Neural crest cell (in vitro differentiated cells): ENCODE measurements at places on chromosomes 7 and 10. TPM values are rescaled to one million over a fixed set of nuclear protein-coding genes. Genes with fewer than 3 reads are reported as not detected.
A peak's percentile ranks its signal among the peaks of the same experiment; 100 is the strongest.

GRCh38 chr7:143279186-143280098 lies 5.3 kb upstream of the TMEM139 start:
- no peaks in the 10 kb centered on the region for H3K36me3 ChIP-seq
- H3K4me3 ChIP-seq = peak overlapping the region; percentile 32
- H3K4me1 ChIP-seq = peaks cover 42% of the 10 kb centered on the region

- no peak overlapping the region for H3K4me3 ChIP-seq
- H3K27me3 ChIP-seq = no peaks in the 10 kb centered on the region
- H3K36me3 ChIP-seq = peaks cover 20% of the 10 kb centered on the region
- no peak for DNase-seq
- H3K27ac ChIP-seq = no peak overlapping the region
Measured at GRCh38 chr7:76330261-76330660, 27.8 kb downstream of the HSPB1 start.

GRCh38 chr10:31395695-31396094 lies 76.7 kb downstream of the ZEB1 start:
- H3K27ac ChIP-seq = no peak overlapping the region
- H3K27me3 ChIP-seq = no peaks in the 10 kb centered on the region
- peaks cover 2% of the 10 kb centered on the region for H3K36me3 ChIP-seq
- no peak for DNase-seq
- no peak overlapping the region for H3K4me3 ChIP-seq

DNA sequence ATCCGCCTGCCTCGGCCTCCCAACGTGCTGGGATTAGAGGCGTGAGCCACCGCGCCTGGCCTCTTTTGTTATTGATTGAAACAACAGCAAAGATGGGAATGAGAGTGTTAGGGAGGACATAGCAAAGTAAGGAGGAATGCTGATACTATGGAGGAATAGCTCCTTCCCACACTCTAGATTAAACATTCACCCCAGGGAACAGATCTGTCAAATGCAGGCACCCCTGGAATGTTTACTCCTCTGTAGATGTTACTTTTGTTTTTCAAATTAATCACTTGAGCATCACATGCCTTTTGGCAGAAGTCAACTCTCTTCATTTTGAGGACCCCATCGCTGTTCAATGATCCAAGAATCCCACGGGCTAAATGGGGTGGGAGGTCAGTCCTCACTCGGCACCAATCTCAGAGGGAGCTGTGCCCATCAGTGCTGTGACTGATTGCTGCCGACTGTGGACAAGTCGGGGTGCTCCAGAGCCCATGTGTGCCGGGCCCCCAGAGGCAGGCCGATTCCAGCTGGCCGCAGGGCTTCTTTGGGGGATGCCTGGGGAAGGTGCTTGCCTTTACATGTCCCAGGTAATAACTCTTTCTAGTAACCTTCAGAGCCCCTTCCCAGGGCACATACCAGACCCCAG lies 10.2 kb upstream of the COBL start:
- no peak for DNase-seq
- peaks cover 11% of the 10 kb centered on the region for H3K27me3 ChIP-seq
- no peaks in the 10 kb centered on the region for H3K4me1 ChIP-seq
- no peak overlapping the region for H3K27ac ChIP-seq
- H3K4me3 ChIP-seq = no peak overlapping the region

- no peak for DNase-seq
- no peaks in the 10 kb centered on the region for H3K27me3 ChIP-seq
- H3K4me1 ChIP-seq = peaks cover 26% of the 10 kb centered on the region
- no peak overlapping the region for H3K27ac ChIP-seq
- H3K4me3 ChIP-seq = no peak overlapping the region
Measured at GRCh38 chr10:15324113-15324512, 47.0 kb downstream of the FAM171A1 start.

GRCh38 chr7:71286924-71287323 lies 155.0 kb downstream of the GALNT17 start:
- H3K4me3 ChIP-seq = no peak overlapping the region
- no peak for DNase-seq
- H3K27ac ChIP-seq = peak overlapping the region; percentile 12
- peaks cover 23% of the 10 kb centered on the region for H3K4me1 ChIP-seq

GRCh38 chr10:23047201-23048050 lies 48.0 kb upstream of the MSRB2 start:
- H3K27me3 ChIP-seq = no peaks in the 10 kb centered on the region
- H3K27ac ChIP-seq = no peak overlapping the region
- no peaks in the 10 kb centered on the region for H3K36me3 ChIP-seq
- no peak for DNase-seq

GRCh38 chr10:129417870-129418269 lies 49.2 kb upstream of the MGMT start:
- DNase-seq = no peak
- H3K4me3 ChIP-seq = no peak overlapping the region
- H3K27me3 ChIP-seq = peaks cover 3% of the 10 kb centered on the region
- H3K36me3 ChIP-seq = no peaks in the 10 kb centered on the region
- H3K27ac ChIP-seq = no peak overlapping the region

The BTAF1 gene
- total RNA-seq = 41.7 and 46.0 TPM in 2 replicates

The LMOD2 gene
- total RNA-seq = not detected in 2 replicates
